DMS 273 treated with DMSO at 0.1 percent for 48 hours (cell line): ENCODE measurements at places on chromosomes 7 and 10.

DNA sequence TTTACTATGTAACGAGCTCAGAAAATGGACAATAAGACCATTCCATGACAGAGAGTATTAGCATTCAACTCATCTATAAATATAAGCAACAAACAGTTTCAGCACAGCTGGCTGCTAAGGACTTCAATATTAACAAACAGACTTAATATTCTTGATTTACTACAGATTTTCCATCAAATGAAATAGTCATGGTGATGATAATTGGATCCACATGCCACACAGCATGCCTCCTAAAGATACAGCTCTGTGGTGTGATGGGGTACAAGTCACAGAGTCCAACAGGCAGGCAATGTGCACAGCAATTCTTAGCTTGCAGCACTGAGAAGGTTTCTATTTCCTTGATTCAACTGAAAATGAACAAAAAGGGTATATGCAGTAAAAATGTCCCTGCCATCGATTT, 54.0 kb downstream of the DOCK4 start:
- no peak for DNase-seq

DNA sequence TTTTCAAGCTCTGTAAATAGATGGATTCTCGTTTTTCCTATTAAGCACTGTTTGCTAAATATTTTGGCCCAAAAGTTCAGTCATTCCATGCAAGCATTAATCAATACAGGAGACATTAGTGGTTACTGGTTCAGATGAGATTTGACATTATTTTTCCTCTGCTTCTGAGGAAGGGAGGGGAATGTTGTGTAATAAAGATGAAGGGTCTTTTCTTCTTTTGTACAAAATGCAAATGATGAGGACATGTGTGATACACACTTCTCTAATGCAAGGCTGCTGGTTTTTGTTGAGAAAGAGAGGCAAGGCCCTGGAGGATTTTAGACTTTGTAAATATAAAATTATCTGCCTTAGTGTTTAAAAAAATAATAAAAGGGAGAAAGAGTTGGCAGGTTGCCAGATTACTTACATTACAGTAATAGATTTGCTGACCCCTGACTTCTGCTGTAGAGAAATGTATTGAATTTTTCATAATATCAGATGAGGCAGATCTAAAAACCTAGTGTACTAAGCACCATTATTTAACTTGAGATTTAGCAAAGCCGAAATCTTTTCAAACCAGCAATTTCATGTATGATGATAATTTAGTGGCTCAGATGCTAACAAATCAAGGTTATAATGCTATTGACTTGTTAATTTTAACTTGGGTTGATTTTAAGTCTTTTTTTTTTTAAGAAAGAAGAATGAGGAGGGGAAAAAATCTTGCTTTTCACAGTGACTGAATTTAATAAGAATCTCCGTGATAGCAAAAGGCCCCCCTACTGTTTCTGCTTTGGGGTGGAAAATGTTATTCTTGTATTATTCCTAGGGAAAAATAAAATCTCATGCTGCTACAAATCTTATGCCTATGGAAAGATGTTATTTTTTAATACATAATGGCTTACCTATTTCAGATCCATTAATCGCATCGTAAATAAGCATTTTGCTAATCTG, 180.1 kb downstream of the ARID5B start:
- DNase-seq: no peak

DNA sequence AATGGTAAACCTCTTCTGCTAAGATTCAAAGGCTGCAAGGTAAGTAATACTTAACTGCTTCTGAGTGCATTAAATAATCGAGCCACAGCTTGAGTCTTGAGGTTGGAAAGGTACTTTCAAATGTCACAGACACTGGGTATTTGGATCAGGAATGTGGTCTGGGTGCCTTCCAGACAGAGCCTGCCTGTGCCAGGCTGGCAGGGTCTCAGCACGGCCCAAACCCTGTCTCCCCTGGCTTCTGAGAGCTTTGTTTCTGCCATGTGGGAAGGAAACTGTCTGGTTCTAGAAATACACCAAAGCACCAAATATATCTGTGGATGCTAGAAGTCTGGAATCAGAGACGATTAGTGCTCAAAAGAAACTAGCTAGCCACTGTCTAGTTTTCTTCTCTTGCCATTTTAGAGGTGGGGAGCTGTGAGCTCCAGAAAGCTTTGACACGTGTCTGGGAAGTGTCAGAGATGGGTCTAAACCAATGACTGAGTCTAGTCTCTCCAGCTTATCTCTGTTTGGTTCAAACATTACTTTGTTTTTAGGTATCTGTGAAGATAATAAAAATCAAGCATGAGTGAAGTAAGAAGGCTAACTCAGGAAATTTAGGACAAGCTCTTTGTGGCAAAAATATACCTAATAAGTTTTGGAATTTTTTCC, 162.8 kb downstream of the CYP26A1 start:
- DNase-seq: no peak

- no peak for DNase-seq
Measured at GRCh38 chr7:151186640-151187408, at the start of gene ASB10. ASB10 (minus strand) TSS chr7:151187250; CDS start chr7:151187130, 120 bp downstream.

DNA sequence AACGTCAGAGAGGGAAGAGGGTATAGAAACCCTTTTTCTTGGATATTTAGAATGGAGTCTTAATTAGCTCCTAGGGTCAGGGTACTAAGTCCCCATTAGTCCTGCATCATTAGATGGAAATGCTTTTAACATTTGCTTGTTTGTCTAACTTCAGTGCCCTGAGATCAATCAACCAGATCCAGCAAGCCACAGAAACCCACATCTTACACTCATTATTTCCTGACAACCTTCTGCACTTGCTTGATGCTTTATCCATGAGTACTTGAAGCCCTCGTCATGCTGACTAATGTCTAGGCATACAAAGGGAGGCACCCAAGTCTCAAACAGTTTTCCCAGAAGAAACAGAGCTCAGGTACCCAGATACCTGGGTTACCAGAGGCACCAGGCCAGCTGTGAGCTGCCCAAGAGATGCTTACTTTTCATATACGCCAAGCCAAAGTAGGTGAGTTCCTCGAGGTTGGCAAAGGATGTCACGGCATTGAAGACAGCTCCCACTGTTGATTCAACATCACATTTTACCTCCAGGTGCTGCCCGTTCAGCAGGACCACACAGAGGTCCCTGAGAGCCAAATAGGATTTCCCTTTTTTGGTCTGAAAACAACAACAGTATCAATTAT, 42.7 kb downstream of the FRMPD2 start:
- DNase-seq: no peak

DNA sequence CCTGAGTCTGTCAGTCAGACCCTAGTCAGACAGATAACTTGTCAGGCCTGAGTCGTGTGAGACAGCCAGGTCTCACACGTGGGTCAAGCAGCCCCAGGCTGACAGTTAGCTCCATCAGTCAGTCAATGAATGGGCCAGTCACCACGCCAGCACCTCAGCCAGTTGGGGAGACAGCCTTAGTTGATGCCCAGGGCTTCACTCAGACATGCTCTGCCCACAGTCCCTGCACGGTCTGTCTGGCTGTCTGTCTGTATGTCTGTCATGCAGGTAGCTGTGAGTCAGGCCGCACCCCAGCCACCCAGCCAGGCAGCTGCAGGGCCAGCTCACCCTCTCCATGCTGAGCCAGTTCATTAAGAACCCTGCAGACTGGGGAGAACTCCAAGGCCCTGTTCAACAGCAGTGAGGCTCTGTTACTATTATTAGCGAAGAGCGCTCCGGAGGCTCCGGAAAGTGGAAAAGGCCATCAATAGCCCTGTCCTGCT, 141.1 kb upstream of the PCBD1 start:
- DNase-seq: no peak

DNA sequence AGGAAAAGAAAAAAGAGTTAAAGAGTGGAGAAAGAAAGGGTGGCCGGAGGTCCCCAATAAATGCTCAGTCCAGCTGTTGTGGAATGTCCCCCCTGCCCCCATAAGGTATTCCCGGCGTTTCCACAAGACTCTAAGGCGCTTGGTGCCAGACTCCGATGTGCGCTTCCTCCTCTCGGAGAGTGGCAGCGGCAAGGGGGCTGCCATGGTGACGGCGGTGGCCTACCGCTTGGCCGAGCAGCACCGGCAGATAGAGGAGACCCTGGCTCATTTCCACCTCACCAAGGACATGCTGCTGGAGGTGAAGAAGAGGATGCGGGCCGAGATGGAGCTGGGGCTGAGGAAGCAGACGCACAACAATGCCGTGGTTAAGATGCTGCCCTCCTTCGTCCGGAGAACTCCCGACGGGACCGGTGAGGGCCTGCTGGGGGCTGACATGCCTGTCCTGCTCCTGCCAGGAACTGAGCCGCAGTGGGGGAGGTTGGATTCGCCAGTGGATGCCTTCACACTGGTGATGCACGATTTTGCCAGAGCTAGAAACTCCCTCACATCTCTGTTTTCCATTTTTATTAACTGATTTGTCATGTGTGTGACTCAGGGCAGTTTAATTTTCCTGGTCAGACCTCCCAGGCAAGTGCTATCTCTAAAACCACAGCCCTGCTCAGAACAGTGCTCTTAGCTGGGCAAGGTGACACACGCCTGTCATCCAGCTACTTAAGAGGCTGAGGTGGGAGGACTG, 34.2 kb downstream of the TACR2 start:
- DNase-seq: no peak

- DNase-seq: no peak
Measured at GRCh38 chr7:147483634-147484292, 1106.8 kb upstream of the C7orf33 start.
